Activated CD8-positive, alpha-beta T cell treated with anti-CD3 and anti-CD28 coated beads for 36 hours (primary cell): ENCODE measurements at places on chromosomes 1 and 21. TPM values are rescaled to one million over a fixed set of nuclear protein-coding genes. Genes with fewer than 3 reads are reported as not detected.

The GNG12 gene
- total RNA-seq, result not detected

The ELAPOR1 gene
- 7.0 TPM for total RNA-seq

GRCh38 chr21:32096411-32096810 is 182.4 kb downstream of the MIS18A start:
- H3K27ac ChIP-seq, result no peak overlapping the region
- no peaks in the 10 kb centered on the region for H3K36me3 ChIP-seq
- no peaks in the 10 kb centered on the region for H3K4me1 ChIP-seq
- no peak overlapping the region for H3K4me3 ChIP-seq
- DNase-seq, result peak; percentile 14

- H3K27ac ChIP-seq, result no peak overlapping the region
- H3K36me3 ChIP-seq, result no peaks in the 10 kb centered on the region
- peaks cover 8% of the 10 kb centered on the region for H3K4me1 ChIP-seq
- H3K4me3 ChIP-seq, result no peak overlapping the region
- no peaks in the 10 kb centered on the region for H3K27me3 ChIP-seq
- DNase-seq, result no peak
These were observed 32.5 kb downstream of the TFF3 start for GRCh38 chr21:42282715-42283114.
